ENCODE measurements at places on chromosomes 1 and 21. TPM values are rescaled to one million over a fixed set of nuclear protein-coding genes. Genes with fewer than 3 reads are reported as not detected.

The MPZ gene
- 3.7 TPM for total RNA-seq

The PARK7 gene
- total RNA-seq, result 429 TPM

The EVA1B gene
- total RNA-seq, result 11.6 TPM

The SOD1 gene
- 286 TPM for total RNA-seq

The OR2L3 gene
- not detected for total RNA-seq

The CFHR3 gene
- not detected for total RNA-seq

The SLC2A5 gene
- total RNA-seq, result not detected

The NR5A2 gene
- total RNA-seq, result not detected

The CFAP298 gene
- total RNA-seq, result 41.8 TPM

Measured in activated CD4-positive, alpha-beta memory T cell treated with anti-CD3 and anti-CD28 coated beads for 36 hours (primary cell).